T-helper 17 cell (primary cell): ENCODE measurements at places on chromosomes 5 and 9.

DNA sequence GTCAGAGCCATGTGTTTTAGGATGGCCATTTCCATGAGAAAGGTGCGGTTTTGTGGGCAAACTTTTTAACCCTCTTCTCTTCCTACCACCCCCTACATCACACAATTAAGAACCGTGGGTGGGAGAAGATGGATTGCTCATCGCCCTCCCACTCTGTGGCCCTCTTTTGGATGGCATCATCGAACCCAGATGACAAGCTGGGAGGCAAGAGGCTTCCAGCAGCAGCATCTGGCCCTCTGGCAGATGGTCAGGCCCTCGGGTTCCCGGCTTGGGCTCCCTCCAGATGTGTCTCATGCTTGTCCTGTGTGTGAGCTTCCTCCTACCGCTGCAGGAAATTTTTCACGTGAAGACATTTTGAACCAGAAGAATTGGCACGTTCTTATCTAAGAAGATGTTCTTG, 199.9 kb downstream of the EBF1 start:
- H3K4me3 ChIP-seq: no peak overlapping the region
- no peaks in the 10 kb centered on the region for H3K36me3 ChIP-seq
- H3K27ac ChIP-seq: no peak overlapping the region
- H3K4me1 ChIP-seq: no peaks in the 10 kb centered on the region

DNA sequence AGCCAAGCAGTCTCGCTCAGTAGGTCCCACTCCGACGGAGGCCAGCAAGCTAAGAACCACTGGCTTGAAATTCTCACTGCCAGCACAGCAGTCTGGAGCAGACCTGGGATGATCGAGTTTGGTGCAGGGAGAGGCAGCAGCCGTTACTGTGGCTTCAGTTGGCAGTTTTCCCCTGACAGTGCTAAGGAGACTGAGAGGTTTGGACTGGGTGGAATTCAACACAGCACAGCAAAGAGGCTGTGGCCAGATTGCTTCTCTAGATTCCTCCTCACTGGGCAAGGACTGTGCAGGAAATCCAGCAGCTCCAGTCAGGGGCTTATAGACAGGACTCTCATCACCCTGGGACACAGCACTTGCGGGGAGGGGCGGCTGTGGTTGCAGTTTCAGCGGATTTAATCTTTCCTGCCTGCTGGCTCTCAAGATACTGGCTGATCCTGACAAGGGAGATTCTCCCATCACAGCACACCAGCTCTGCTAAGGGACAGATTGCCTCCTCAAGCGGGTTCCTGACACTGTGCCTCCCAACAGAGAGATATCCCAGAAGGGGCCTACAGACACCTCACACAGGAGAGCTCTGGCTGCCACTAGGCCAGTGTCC, 122.1 kb downstream of the YIPF5 start:
- no peaks in the 10 kb centered on the region for H3K36me3 ChIP-seq
- H3K4me3 ChIP-seq: no peak overlapping the region
- DNase-seq: no peak
- H3K27me3 ChIP-seq: peaks cover 14% of the 10 kb centered on the region
- no peaks in the 10 kb centered on the region for H3K4me1 ChIP-seq
- no peak overlapping the region for H3K27ac ChIP-seq

GRCh38 chr9:107541523-107541922, 52.0 kb upstream of the KLF4 start:
- no peaks in the 10 kb centered on the region for H3K4me1 ChIP-seq
- no peak overlapping the region for H3K27ac ChIP-seq
- no peaks in the 10 kb centered on the region for H3K27me3 ChIP-seq
- no peaks in the 10 kb centered on the region for H3K36me3 ChIP-seq
- H3K4me3 ChIP-seq: no peak overlapping the region
- no peak for DNase-seq

GRCh38 chr5:151911011-151911410, 13.6 kb downstream of the GLRA1 start:
- peaks cover 2% of the 10 kb centered on the region for H3K27me3 ChIP-seq
- H3K4me1 ChIP-seq: no peaks in the 10 kb centered on the region

GRCh38 chr5:14035859-14036503, 91.5 kb upstream of the DNAH5 start:
- no peak for DNase-seq
- H3K4me3 ChIP-seq: no peak overlapping the region
- no peaks in the 10 kb centered on the region for H3K36me3 ChIP-seq
- no peak overlapping the region for H3K27ac ChIP-seq
- peaks cover 6% of the 10 kb centered on the region for H3K27me3 ChIP-seq
- no peaks in the 10 kb centered on the region for H3K4me1 ChIP-seq

DNA sequence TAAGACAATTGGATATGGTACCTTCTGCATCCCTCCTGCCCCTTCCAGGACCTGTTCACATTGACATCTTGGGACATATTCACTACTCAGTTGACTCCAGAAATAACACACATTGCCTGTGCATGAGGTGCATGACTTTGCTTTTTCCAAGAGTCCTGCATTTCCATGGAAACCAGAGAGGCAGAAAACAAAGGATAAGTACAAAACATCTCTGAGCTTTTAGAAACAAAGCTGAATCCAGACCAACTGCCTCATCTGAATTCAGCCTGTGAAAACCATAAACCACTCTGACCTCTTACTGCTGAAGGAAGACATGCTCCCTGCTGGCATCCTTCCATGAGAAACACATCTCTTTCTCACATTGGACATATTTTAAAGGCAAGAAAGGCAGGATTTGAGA, 695.1 kb downstream of the TAF11L14 start:
- no peak overlapping the region for H3K27ac ChIP-seq
- H3K4me3 ChIP-seq: no peak overlapping the region
- no peak for DNase-seq
- H3K36me3 ChIP-seq: no peaks in the 10 kb centered on the region

- H3K27ac ChIP-seq: no peak overlapping the region
- peaks cover 2% of the 10 kb centered on the region for H3K4me1 ChIP-seq
- H3K27me3 ChIP-seq: no peaks in the 10 kb centered on the region
- H3K36me3 ChIP-seq: no peaks in the 10 kb centered on the region
- H3K4me3 ChIP-seq: no peak overlapping the region
Measured at GRCh38 chr5:91175708-91176107, 207.4 kb downstream of the ARRDC3 start.

GRCh38 chr5:148255456-148255855, 13.1 kb upstream of the SPINK13 start:
- no peak overlapping the region for H3K27ac ChIP-seq
- H3K4me3 ChIP-seq: no peak overlapping the region
- no peaks in the 10 kb centered on the region for H3K36me3 ChIP-seq
- no peaks in the 10 kb centered on the region for H3K4me1 ChIP-seq

GRCh38 chr5:129899454-129899853, 4.8 kb upstream of the CHSY3 start:
- DNase-seq: no peak
- H3K27me3 ChIP-seq: peaks cover 31% of the 10 kb centered on the region
- no peak overlapping the region for H3K4me3 ChIP-seq
- H3K36me3 ChIP-seq: peaks cover 3% of the 10 kb centered on the region
- peaks cover 3% of the 10 kb centered on the region for H3K4me1 ChIP-seq

DNA sequence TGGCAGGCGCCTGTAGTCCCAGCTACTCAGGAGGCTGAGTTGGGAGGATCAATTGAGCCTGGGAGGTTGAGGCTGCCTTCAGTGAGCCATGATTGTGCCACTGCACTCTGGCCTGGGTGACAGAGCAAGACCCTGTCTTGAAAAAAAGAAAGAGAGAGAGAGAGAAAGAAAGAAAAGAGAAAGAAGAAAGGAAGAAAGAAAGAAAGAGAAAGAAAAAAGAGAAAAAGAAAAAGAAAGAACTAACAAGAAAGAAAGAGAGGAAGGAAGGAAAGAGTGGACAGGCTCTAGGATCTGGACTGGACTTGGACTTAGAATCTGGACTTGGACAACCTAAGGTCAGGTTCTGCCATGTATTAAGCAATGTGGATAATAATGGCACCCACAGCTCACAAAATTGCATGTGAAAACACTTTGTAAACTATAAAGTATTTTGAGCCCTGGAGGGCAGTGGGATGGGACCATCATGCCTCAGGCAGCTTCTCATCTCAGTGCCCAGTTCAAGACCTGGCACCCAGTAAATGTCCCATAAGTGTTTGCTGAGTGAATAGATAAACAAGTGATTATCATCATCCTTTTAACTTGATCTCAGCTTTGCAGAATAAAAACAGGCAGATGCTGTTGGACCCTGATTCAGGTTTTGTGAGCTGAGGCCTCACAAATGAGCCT, 12.8 kb upstream of the PHF19 start:
- no peaks in the 10 kb centered on the region for H3K27me3 ChIP-seq
- H3K4me1 ChIP-seq: peaks cover 50% of the 10 kb centered on the region
- no peaks in the 10 kb centered on the region for H3K36me3 ChIP-seq
- no peak for DNase-seq
- H3K27ac ChIP-seq: peak overlapping the region; percentile 98

DNA sequence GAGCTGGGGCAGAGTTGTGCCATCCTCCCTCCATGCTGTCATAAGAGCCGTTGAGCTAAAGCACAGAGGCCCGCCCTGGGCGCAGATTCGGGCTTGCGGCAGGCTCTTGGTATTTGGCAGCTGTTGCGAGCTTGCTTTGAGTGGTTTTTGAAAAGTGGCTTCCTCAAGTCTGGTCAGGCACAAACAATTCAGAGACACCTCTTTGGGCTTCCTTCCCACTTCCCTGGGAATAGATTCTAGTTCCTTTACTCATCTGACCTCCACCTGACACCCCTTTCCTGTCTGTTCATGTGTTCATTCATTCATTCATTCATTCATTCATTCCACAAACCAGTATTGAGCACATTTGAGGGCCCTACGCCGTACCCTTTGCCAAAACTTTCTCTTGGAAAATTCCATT, 27.4 kb downstream of the NCS1 start:
- H3K36me3 ChIP-seq: no peaks in the 10 kb centered on the region
- no peak for DNase-seq
- H3K27ac ChIP-seq: no peak overlapping the region
- H3K27me3 ChIP-seq: no peaks in the 10 kb centered on the region

DNA sequence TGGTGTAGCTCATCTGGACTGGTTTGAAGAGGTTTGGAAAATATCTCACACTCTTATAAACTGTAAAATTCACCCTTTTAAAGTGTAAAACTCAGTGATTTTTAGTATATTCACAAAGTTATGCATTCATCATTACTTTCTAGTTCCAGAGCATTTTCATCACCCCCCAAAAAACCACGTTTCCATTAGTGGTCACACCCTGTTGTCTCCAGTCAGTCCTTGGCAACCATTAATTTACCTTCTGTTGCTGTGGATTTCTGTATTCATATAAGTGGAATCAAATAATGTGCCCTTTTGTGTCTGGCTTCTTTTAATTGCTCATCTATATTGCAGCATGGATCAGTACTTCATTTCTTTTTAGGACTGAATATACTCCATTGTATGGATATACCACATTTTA, 18.4 kb downstream of the NIPBL start:
- no peak overlapping the region for H3K4me3 ChIP-seq
- no peak overlapping the region for H3K27ac ChIP-seq
- no peaks in the 10 kb centered on the region for H3K27me3 ChIP-seq

GRCh38 chr5:9608093-9608492, 22.1 kb downstream of the TAS2R1 start:
- H3K4me1 ChIP-seq: no peaks in the 10 kb centered on the region
- DNase-seq: no peak
- no peak overlapping the region for H3K4me3 ChIP-seq

GRCh38 chr9:123268199-123268464, 254 bp downstream of the STRBP start:
- H3K36me3 ChIP-seq: no peaks in the 10 kb centered on the region
- H3K4me1 ChIP-seq: peaks cover 30% of the 10 kb centered on the region
- no peaks in the 10 kb centered on the region for H3K27me3 ChIP-seq
- no peak overlapping the region for H3K27ac ChIP-seq

GRCh38 chr5:149962601-149963300, 2.2 kb downstream of the SLC26A2 start:
- H3K4me3 ChIP-seq: no peak overlapping the region
- no peak overlapping the region for H3K27ac ChIP-seq
- no peak for DNase-seq
- peaks cover 33% of the 10 kb centered on the region for H3K4me1 ChIP-seq

GRCh38 chr5:140296289-140296688, 6.6 kb downstream of the PFDN1 start:
- no peak overlapping the region for H3K4me3 ChIP-seq
- DNase-seq: no peak
- H3K27me3 ChIP-seq: no peaks in the 10 kb centered on the region
- H3K27ac ChIP-seq: no peak overlapping the region
- H3K36me3 ChIP-seq: peaks cover 8% of the 10 kb centered on the region
- peaks cover 37% of the 10 kb centered on the region for H3K4me1 ChIP-seq

- no peaks in the 10 kb centered on the region for H3K36me3 ChIP-seq
- H3K27ac ChIP-seq: peak overlapping the region; percentile 94
- no peak overlapping the region for H3K4me3 ChIP-seq
- peaks cover 41% of the 10 kb centered on the region for H3K4me1 ChIP-seq
- no peaks in the 10 kb centered on the region for H3K27me3 ChIP-seq
- no peak for DNase-seq
Measured at GRCh38 chr9:128094950-128095544, 27.0 kb downstream of the SLC25A25 start.

DNA sequence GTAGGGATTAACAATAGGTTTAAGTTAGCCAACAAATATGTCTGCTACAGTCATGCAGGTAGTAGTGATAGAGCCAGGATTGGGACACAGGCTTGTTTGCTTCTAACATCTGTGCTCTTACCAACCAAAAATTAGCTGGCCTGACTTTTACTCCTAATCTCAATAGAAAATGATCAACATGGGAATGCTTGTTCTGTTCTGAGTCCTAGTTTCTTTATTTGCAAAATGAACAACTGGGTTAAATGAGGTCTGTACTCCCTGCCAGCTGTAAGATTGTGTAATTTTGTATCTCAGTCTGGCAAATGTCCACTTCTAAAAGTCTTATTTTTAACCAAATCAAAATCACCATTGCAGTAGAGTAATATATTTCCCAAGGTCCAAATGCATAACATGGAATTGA, 216.8 kb downstream of the NMUR2 start:
- no peaks in the 10 kb centered on the region for H3K36me3 ChIP-seq
- H3K4me1 ChIP-seq: peaks cover 4% of the 10 kb centered on the region
- no peak for DNase-seq
- H3K27me3 ChIP-seq: no peaks in the 10 kb centered on the region
- H3K4me3 ChIP-seq: no peak overlapping the region
- H3K27ac ChIP-seq: no peak overlapping the region

- H3K4me3 ChIP-seq: no peak overlapping the region
- DNase-seq: no peak
- H3K4me1 ChIP-seq: no peaks in the 10 kb centered on the region
- peaks cover 35% of the 10 kb centered on the region for H3K27me3 ChIP-seq
- H3K27ac ChIP-seq: no peak overlapping the region
Measured at GRCh38 chr5:116068028-116068632, 16.7 kb upstream of the COMMD10 start.
